ENCODE measurements at places on chromosomes 4 and X.

- DNase-seq = no peak
Observed at GRCh38 chrX:96449191-96449590, 235.5 kb upstream of the DIAPH2 start.

DNA sequence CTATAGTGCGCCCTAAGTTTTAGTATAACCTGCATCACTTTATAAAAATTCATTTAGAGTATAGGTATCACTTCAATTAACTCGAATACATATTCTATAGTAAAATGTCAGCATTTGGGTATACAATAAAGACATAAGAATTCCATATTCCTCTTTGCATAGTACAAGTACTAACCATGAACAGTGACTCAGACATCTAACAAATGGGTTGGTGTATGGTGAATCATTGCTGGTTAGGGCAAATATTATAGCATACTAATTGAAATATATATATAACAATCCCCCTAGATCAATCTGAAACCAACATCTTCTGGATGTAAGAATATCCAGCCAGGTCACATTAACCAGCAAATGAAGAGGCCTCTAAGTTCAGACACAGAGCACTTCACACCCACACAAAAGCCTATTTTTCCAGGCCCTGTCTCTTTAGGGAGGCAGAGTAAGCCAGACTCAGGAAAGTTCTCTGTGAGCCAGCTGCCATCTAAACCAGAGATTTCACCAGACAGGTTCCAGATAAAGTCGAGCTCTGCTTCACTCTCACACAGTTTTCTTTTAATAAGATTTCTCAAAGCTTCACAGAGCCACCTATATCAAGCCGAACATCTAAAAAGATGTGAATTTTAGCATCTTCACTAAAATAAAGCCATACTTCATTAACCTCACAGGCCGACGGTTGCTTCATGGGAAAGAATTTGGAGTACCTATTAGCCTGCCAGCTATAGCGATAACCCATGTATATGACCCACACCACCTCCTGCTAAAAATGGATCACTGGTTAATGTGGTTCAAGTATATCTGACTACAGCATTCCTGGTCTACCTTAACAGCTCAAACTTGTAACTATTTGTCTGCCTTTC, 200.0 kb upstream of the FTHL17 start:
- DNase-seq = no peak

DNA sequence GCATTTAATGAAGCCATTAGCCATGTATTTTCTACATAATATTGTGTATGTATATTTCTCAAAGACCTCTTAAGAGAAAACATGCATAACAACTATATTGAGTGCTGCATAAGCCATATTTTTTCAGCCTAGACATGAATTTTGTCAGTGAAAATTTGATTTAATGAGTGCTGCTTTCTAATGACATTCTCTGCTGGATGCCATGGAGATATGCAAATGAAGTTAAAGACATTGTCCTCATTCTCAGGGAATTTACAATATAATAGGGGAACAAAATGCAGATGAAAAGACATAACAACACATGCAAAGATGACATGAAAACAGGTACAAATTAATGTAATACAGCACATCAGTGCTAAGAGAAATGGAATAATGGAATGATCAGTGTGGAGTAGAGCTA, 118.7 kb downstream of the ATOH1 start:
- DNase-seq = no peak

DNA sequence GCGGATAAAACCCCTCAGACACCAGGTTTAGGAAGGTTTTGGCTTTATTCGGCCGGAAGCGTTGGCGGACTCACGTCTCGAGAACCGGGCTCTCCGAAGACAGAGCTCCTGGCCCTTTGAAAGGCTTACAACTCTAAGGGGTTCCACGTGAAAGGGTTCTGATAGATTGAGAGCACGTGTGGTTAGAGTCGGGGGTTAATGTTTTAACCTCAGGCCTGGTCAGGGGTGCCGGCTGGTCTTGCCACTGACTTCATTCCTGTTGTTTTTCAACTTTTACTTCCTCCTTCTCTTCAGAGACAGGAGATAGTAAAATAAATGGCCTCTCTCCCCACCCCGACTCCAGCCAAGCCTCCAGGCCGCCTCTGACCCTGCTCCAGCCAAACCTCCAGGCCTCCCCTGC, 4.7 kb upstream of the ASMT start:
- DNase-seq = no peak

DNA sequence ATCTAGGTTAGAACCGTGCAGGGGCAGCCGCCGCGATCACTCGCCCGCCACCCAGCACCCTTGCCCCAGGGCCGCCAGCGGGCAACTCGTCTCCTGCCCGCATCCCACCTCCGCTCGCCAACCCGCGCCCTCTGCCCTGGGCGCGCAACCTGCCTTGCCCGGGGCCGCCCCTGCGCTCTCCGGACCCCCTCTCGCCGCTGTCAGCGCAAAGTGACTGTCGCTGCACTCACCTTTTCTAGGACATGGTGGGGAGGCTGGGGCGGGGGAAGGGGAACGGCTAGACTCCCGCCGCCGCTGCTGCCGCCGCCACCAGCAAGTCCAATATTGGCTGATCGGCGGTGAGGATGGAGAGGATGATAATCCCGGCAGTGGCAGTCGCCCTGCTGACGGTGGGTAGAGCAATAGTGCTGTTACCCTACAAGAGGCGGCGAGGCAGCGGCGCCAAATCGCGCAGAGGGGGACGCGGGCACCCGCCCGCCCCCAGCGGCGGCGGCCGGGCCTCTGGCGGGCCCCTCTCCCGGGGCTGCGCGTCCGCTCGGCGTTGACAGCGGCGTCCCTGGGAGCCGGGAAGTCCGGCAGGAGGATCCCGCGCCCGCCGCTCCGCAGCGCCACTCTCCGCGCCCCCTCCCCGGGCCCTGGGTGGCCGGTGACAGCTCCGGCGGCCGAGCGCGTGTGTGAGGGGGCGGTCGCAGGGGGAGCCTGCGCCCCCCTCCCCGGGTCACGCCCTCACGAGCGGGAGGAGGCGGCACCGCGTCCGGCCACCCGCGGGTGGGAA, 2.3 kb upstream of the NR3C2 start:
- DNase-seq = peak; percentile 20

- no peak for DNase-seq
Observed at GRCh38 chrX:96683997-96684338, 674 bp upstream of the DIAPH2 start.

GRCh38 chrX:3550160-3550751, 163.2 kb downstream of the PRKX start:
- no peak for DNase-seq

- no peak for DNase-seq
Observed at GRCh38 chrX:140034916-140035315, 69.6 kb upstream of the CXorf66 start.

DNA sequence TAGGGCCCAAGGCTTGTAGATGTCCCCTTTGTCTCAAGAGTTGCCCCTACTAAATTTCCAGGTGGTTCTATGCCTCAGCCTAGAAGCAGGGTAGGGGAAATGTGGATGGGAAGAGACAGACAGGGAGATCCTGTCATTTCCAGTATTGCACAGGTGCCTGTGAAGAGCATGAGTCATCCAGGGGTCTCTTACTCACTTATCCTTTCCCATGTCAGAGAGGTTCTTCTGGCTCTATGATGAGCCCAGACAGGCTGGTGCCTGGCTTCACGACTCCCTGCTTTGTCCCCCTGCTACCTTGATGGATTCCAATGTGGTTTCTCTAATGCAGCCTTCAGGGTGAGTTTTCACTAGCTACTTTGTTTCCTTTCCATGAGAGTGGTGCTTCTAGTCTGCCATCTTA, 35.2 kb upstream of the DDX60 start:
- no peak for DNase-seq

DNA sequence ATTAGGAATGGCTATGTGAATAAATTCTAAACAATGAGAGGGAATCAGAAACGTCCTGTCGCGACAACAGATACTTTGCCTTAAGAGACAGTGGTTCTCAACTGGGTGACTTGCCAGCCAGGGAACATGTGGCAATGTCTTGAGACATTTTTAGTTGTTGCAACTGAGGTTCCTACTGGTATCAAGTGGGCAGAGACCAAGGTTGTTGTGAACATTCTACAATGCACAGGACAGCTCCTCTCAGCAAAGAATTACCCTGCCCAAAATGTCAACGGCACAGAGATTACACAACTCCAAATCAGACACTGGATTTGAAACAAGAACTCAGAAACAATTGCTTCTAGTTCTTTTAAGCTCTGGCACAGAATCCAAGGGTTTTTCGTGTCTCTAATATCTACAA, 128.6 kb downstream of the ARHGAP6 start:
- no peak for DNase-seq

- DNase-seq = no peak
Observed at GRCh38 chrX:40100141-40100536, 2.4 kb upstream of the BCOR start.

DNA sequence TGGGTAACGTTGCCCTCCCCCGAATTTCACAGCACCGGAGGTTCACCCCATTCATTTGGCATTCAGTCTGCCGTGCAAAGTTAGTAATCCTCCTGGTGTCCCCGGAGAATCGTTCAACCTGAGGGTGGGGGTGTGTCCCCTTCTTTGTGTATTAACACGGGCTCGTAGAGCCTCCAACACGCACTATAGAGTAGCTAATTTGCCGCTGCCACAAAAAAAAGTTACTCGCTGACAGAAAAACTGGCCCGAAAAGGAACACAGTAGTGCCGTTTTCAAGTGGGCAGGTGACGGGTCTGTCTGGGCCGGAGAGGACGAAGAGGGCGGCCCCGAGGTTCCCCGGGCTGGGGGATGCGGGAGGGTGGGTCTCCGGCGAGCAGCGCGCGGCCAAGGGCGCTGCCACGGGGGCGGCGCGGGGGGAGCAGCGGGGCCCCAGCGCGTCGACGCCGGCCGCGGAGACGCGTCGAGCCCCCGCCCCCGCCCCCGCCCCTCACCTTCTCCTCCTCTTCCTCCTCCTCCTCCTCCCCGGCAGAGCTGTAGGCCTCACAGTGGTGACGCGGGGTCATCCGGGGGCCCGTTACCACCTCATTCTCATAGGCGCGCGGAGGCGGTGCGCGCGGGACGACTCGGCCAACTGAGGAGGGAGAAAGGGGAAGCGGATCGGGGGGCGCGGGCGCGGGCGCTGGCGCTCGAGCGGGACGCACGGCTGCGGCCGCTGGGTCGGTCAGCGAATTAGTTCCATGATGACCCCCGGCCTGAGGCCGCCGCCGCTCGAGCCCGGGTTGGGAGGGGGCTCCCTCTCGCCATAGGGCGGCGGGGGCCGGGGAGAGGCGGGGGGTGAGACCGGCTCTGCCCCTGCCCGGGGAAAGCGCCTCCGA, 571 bp downstream of the CCNI start:
- DNase-seq = peak; percentile 48
